ENCODE measurements at places on chromosomes 1 and 21. TPM values are rescaled to one million over a fixed set of nuclear protein-coding genes. Genes with fewer than 3 reads are reported as not detected.

The NME7 gene
- total RNA-seq = 16.2 TPM

The SLFNL1 gene
- 0.29 TPM for total RNA-seq

DNA sequence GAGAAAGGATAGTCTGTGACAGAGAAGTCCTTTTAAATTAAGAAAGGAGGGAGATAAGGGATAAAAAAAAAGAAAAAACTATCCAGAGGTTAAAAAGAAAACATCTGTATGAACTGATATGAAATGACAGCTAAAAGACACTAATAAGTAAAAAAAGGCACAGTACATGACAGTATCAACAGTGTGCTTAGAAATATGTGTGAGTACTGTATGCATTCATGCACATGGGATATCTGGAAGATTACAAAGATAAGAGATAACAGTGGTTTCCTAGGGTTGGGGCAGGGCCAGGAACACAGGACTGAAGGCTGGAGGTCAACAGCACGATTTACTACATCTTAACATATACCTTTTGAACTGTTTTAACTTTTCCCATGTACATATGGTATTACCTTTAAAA is 13.3 kb downstream of the PTP4A2 start:
- peak overlapping the region; percentile 58 for H3K27ac ChIP-seq
- no peaks in the 10 kb centered on the region for H3K36me3 ChIP-seq
- peaks cover 61% of the 10 kb centered on the region for H3K4me1 ChIP-seq
- no peak for DNase-seq
- H3K4me3 ChIP-seq = no peak overlapping the region
- no peaks in the 10 kb centered on the region for H3K27me3 ChIP-seq

GRCh38 chr1:62084310-62084890 is 110.2 kb upstream of the L1TD1 start:
- no peak for DNase-seq
- no peak overlapping the region for H3K4me3 ChIP-seq
- no peaks in the 10 kb centered on the region for H3K27me3 ChIP-seq

GRCh38 chr1:116690849-116691406 is 23.4 kb upstream of the IGSF3 start:
- DNase-seq = no peak
- H3K4me1 ChIP-seq = peaks cover 84% of the 10 kb centered on the region
- H3K36me3 ChIP-seq = no peaks in the 10 kb centered on the region
- H3K27ac ChIP-seq = peak overlapping the region; percentile 85
- no peak overlapping the region for H3K4me3 ChIP-seq

DNA sequence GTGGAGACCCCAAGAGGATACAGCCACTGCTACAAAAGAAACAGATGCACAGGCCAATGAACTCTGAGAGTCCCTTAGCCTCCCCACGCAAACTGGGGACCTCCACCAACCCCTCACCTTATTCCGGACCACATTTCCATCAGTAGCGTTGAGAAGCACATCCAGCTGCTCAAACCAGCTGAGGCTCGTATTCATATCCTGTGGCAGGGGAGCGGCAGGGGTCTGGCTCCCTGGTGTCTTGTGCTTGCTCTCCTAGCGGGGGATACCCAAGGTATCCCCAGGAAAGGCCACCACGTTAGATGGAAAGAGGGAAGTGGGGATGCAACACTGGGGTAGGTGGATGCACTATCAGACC is 481 bp downstream of the CCDC163 start:
- H3K27me3 ChIP-seq = no peaks in the 10 kb centered on the region
- no peak for DNase-seq
- peak overlapping the region; percentile 89 for H3K4me3 ChIP-seq
- peaks cover 23% of the 10 kb centered on the region for H3K4me1 ChIP-seq
- peak overlapping the region; percentile 75 for H3K27ac ChIP-seq

- H3K36me3 ChIP-seq = no peaks in the 10 kb centered on the region
- H3K4me1 ChIP-seq = peaks cover 9% of the 10 kb centered on the region
- DNase-seq = no peak
- no peak overlapping the region for H3K4me3 ChIP-seq
Measured at GRCh38 chr1:2610036-2610959, 22.5 kb downstream of the MMEL1 start.

DNA sequence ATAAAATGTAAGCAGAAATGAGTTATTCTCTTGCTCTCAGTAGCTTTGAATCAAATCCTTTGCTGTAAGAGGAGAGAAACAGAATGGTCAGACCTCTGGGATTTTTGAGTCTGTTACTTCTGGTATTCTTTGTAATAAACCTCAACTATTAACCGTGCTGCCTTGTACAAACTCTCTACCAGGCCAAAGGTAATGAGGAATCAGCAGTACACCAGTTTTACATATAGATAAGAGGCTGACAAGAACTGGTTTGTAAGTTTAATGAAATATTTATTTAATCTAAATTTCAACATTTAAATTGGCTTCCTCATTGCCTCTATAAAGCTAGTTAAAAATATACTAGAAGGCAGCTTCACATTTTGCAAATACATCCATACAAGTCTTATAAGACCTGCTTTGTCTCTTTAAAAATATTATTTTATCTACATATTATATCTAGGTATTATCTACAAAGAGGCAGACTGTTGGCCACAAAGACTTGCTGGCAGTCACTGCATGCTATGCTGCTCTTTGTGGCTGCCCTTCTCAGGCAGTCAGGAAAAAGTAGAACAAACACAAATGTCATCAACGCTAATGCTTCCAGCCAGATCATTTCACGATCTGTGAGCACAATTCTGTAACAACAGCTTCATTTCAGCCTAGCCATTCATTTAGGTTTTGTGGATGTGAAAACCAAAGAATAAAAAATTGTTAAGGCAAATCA is 173.0 kb downstream of the GABPA start:
- no peak overlapping the region for H3K4me3 ChIP-seq
- no peaks in the 10 kb centered on the region for H3K27me3 ChIP-seq
- peaks cover 12% of the 10 kb centered on the region for H3K4me1 ChIP-seq
- peaks cover 40% of the 10 kb centered on the region for H3K36me3 ChIP-seq
- H3K27ac ChIP-seq = no peak overlapping the region
- no peak for DNase-seq

DNA sequence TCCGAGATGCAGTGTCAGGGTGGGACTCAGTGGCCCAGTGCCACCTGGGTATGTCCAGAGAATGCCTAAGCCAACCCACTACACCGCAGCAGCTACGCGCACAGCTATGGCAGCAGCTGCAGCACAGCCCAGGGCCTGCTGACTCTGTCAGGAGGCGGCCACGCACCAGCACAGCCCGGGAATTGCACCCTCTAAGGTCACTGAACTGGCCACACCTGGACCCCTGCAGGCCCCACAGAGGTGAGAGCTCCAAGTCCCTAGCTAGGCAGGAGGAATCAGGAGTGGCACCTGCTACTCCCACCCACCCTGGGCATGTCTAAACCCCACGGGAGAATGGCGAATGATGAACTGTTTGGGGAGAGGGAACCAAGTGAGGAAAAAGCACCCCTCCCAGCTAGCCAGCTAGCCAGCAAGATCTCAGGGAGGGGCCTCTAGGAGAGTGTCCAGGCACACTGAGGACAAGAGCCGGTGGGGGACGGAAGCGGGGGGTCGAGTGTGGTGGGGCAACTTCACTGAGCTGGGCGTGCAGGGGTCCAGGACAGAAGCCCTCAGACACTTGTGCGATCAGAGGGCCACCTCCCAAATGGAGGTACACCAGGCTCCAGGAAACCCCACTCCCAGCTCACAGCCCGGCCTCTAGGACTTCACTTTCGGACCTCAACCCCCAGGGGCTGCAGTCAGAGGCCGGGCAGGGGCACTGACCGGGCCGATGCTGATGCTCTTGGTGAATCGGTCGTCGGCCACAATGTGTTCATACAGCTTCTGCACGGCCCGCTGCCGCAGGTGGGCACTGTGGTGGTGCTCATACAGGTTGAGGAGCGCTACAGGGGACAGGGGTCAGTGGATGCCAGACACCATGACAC is 13.9 kb downstream of the LSS start:
- H3K36me3 ChIP-seq = peaks cover 16% of the 10 kb centered on the region
- DNase-seq = no peak
- no peak overlapping the region for H3K27ac ChIP-seq

- no peak overlapping the region for H3K4me3 ChIP-seq
- H3K36me3 ChIP-seq = peaks cover 21% of the 10 kb centered on the region
- no peak for DNase-seq
- no peak overlapping the region for H3K27ac ChIP-seq
- H3K27me3 ChIP-seq = no peaks in the 10 kb centered on the region
- H3K4me1 ChIP-seq = no peaks in the 10 kb centered on the region
Measured at GRCh38 chr1:32600034-32600433, 50.3 kb downstream of the ZBTB8OS start.

The VCAM1 gene
- total RNA-seq = 9.6 TPM

DNA sequence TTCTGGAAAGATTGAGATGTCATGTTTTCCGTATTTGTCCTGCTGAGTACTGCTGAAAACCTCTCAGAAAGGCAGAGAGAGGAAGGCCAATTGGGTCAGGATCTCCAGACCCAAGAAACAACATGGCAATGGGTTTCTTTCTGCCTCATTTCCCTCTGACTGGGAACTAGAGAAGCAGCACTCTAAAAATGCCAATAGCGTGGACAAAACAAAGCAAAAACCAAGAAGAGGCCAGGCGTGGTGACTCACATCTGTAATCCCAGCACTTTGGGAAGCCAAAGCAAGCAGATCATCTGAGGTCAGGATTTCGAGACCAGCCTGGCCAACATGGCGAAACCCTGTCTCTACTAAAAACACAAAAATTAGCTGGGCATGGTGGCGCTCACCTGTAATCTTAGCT is 18.3 kb downstream of the TNFRSF9 start:
- H3K27ac ChIP-seq = no peak overlapping the region
- peaks cover 14% of the 10 kb centered on the region for H3K27me3 ChIP-seq
- no peak for DNase-seq

- H3K4me3 ChIP-seq = no peak overlapping the region
- H3K27me3 ChIP-seq = peaks cover 3% of the 10 kb centered on the region
- peak overlapping the region; percentile 13 for H3K27ac ChIP-seq
- peaks cover 23% of the 10 kb centered on the region for H3K4me1 ChIP-seq
- H3K36me3 ChIP-seq = no peaks in the 10 kb centered on the region
Measured at GRCh38 chr1:229578168-229579058, 19.9 kb upstream of the ABCB10 start.
